ENCODE measurements at places on chromosomes 6 and 20.

- no peak for DNase-seq
Observed at GRCh38 chr6:136918706-136919105, 3.4 kb upstream of the SLC35D3 start.

DNA sequence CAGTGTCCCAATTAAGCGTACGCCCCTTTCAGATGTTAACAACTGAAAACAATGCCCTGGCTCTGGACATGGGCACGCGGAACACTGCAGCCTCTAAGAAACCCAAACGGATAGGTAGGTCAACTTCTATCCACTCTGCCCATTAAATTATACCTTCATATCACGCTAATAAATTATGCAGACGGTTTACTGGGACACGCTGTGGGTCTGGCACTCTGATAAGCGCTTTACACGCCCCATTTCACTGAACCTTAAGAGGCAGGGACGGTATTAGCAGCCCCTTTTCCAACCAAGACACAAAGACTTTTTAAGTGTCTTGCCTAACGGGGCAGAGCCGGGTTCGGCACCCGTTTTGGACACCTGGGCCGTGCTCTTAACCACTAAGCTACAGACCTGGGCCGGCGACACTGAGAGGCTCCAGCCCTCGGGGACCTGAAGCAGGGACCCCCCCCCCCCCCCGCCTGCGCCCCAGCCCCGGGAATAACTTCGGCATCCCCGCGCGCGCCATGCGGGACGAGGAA is 744 bp downstream of the STAU1 start:
- peak; percentile 55 for DNase-seq

- no peak for DNase-seq
Observed at GRCh38 chr6:11771473-11772048, 7.0 kb downstream of the ADTRP start.

- no peak for DNase-seq
Observed at GRCh38 chr20:62925076-62925419, 1.3 kb downstream of the DIDO1 start.

- DNase-seq: no peak
Observed at GRCh38 chr6:108655806-108656651, 95.3 kb downstream of the FOXO3 start.

DNA sequence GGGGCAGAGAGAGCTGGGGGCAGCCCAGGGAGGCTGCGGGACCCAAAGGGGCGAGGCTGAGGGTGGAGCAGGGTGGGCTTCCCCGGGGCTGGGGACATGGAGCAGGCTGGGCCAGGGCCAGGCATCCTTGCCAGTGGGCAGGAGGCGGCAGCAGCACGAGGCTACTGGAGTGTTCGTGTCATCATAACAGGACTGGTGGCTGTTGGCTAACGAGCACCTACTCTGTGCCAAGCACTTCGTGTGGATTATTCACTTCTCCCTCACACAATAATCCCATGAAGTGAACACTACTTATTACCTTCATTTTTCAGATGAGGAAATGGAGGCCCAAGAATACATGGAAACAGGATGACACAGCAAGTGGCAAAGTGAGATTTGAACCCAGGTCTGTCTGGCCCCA is 41.7 kb downstream of the GRM4 start:
- DNase-seq: no peak

- DNase-seq: no peak
Observed at GRCh38 chr20:20060234-20060998, 8.1 kb downstream of the CFAP61 start.
